ENCODE measurements at places on chromosomes 2 and 18.

DNA sequence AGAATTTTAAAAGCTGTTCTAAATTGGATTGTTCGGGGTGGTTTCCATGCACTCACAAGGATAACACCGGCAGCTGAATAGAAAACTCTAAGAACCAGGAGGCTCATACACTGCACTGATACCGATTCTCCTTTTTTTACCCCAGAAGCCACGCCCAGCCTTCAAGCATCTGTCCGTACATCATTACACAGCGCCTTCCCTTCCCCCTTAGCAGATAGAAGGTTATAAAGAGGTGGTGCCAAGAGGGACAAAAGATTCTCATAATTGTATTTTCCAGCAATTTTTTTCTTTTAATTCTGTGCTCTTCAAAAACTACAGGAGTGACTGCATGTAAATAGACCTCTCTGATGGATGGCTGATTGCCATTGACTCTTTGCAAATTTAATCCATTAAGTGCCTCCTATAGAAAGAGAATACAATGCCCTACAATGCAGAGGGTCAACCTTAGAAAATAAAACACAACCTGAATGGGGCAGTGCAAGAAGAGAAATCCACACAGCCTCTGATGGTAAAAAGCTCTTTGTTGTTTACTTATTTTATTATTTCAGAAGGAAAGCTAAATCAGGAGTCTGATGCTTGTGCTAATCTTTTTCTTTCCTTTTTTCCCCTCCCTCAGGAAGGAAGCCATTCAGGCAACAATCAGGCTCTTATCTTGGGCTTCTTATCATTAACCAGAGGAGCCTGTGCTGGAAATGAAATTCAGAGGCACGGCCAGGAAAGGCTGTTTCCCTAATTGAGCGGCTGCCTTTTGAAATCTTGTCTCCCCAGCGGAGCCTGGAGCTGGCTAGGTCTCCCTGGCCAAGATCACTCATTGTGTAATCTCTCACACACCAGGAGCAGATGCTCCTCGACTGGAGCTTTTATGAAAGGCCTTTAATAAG, 198.9 kb upstream of the NABP1 start:
- no peak for DNase-seq

DNA sequence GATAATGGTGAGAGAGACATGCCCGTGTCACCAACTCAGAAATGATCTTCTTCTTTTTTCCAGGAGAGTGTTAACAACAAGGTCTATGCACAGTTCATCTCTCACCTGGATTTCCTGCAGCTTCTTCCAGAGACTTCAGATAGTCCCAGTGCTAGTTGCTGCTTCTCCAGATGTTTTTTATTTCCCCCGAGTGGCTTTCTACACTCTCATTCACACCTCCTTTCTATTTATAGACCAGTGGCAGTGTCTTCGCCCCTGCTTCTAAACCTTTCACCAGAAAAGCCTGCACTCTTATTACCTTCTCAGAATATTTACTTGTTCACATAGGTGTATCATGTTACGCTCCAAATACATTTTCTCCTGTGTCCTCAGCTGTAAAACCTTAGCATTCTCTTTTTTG, 558.8 kb upstream of the CHAC2 start:
- no peak for DNase-seq

- no peak for DNase-seq
These were observed 27.6 kb downstream of the MRPL33 start for GRCh38 chr2:27798948-27799645.

DNA sequence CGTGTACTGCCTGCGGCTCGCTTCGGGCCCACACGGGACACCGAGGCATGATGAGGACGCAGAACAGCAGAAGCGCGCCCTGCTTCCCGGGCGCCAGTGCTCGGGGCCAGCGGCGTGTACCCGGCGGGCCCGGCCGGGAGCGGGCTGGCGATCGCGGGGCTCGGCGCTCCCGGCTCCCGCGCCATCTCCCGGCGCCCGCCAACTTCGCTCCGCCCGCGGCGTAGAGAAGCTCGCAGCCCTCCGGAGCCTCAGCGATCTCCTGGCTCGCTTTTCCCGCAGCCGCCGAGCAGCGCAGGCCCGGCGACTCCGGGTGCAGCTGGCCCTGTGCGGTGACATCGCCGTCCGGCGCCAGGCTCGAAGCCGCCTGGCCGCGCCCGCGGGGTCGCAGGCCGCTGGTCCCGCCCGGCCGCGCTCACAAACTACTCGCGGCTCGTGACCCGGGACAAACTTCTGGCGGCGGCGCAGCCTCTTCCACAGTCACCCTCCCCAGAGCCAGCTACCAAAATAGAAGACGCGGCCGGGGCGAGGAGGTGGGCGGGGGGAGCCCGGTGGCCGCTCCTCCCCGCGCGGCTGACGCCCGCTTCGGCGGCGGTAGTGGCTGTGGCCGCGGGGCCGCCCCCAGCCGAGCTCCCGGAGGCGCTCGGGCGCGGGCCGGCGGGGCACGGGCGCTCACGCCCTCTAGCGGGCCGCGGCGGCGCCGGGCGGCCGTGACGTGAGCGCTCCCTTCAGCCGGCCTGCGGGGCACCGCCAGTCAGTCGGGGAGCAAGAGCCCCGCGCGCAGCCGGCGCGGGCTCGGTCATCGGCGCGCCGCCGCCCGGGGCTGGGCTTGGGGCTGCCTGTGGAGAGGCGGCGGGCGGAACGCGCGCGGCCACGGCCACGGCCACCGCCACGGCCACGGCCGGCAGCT, at the start of gene PTPRM:
TSS of gene PTPRM (plus strand) at position 750 of the 907 bp plus-strand sequence. CDS start 503 bp downstream, outside the sequence.
- no peak for DNase-seq

- DNase-seq: no peak
These were observed 98.7 kb upstream of the MGAT5 start for GRCh38 chr2:134155134-134155533.

GRCh38 chr2:220202066-220202465, 574.6 kb downstream of the SLC4A3 start:
- no peak for DNase-seq

- DNase-seq: no peak
These were observed 66.8 kb upstream of the STPG4 start for GRCh38 chr2:47221946-47222345.

DNA sequence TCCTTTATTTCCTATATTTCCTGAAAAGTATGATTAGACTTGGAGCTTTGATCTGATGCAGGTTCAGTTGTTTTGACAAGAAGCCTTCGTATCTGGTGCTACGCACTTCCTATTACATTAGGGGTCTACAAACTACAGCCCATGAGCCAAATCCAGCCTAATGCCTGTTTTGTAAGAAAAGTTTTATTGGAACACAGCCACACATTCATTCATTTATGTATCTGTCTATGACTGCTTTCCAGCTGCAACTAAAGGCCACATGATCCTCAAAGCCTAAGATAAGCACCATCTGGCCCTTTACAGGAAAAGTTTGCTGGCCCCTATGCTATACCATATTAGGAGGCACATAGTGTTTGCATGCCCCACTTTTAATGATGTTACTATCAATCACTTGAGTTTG, 26.0 kb downstream of the EIF2AK3 start:
- no peak for DNase-seq

- DNase-seq: no peak
These were observed 7.3 kb upstream of the CIB4 start for GRCh38 chr2:26648516-26648915.

DNA sequence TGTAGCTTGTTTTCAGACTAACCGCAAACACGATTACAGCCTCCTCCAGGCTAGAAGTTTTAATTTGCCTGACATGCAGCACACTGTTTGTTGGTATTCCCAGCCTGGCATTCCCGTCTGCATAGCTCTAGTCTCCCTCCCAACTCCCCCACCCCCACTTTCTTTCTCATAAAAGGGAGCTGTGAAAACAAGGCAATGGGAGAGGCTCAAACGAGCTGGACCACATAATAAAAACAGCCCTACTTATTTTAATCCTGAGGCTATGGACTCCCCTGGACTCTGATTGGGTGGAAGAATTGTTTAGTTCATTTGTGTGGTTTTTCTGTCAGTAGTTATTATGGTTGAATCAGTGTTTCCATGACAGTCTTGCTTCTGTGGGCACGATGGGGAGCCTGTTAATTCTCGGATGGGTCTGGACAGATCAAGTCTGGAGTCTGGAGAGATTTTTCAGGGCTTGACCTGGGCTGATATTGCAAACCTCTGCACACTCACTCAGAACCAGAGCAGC, 1.2 kb downstream of the STON1 start:
- DNase-seq: no peak

DNA sequence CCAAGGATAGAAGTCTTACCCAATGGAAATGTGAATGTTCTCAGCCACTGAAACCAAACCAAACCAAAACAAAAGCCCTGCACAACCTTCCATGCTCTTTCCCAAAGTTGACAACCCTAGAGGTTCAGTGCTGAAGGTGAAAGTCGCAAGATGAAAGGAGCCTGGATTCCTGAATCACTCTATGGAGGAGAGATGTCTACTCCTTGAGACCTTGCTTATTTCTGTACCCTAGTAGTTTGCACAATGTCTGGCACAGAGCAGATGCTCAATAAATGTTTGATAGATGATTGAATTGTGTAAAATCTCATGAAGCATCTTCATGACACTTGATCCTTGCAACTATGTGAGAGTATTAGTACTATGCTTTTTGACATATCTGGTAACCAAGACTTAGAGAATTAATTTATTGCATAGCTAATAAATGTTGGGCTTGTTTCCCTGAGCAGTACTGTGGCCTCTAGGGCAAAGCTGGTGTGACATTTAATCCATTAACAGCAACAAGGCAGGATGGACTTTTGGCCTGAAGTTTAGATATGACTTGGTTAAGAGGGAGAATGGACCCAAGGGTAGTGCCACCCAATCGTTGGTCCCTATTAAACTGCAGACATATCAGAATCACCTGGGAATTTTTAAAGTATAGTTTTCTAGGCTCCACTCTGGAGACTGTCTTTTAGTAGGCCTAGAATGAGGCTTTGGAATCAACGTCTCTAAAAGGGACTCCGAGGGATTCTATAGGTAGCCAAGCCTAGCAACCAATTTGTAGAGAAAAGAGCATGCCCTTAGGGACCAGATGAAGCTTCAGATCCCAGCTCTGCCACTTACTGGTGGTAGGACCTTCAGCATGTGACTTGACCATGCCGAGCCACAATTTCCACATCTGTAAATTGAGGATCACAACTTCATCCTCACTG, 145.9 kb downstream of the DDX1 start:
- DNase-seq: no peak

GRCh38 chr2:239399433-239399920, 1.3 kb downstream of the HDAC4 start:
- peak; percentile 20 for DNase-seq

All from T-helper 22 cell (primary cell).